ENCODE measurements at places on chromosomes 11 and 22.

DNA sequence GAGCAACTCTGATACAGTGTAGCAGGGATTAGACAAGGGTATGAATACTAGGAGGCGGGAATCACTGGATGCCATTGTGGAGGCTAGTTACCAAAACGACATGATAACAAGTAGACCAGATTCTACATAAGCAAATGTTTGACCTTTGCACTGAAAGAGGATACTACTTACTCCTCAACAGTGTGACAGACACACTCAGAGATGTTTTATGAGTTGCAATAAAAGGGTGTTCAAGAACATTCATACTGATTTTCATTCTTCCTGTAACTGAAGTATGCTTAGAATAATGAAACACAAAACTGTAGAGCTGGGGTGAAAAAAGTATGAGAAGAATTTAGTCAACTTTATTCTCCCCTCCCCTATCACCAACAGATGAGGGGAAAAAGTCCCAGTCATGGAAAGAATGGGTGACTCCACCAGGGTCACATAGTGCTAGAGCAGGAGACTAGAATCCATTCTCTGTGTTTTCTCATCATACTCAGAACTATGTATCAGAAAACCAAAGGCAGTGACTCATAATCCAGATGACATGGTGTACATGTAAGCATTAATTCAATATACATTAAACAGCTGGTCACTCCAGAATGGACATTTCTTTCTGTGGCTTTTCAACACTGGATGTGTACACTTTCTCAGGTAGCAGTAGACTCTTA, 32.8 kb downstream of the ARHGAP20 start:
- DNase-seq, result no peak

DNA sequence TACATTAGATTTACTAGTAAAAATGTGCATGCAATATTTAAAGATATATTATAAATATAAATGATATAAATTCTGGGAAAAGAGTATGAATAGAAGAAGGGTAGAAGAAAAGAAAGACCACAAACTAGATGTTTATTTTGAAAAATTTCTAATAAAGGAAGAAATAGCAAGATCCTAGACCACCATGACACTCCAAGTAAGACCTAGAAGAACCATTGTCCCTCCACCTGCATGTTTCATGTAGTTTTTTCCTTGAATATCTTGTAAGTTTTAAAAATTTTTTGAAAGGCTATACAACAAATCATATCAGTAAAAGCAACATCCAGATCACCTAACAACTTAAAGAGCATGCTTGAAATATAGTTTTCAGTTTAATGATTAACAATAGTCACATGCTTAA, 46.8 kb downstream of the ARHGAP32 start:
- no peak for DNase-seq

- DNase-seq, result no peak
Observed at GRCh38 chr11:116698080-116698479, 74.7 kb downstream of the BUD13 start.

- no peak for DNase-seq
Observed at GRCh38 chr11:74681686-74682651, 49.3 kb downstream of the CHRDL2 start.

DNA sequence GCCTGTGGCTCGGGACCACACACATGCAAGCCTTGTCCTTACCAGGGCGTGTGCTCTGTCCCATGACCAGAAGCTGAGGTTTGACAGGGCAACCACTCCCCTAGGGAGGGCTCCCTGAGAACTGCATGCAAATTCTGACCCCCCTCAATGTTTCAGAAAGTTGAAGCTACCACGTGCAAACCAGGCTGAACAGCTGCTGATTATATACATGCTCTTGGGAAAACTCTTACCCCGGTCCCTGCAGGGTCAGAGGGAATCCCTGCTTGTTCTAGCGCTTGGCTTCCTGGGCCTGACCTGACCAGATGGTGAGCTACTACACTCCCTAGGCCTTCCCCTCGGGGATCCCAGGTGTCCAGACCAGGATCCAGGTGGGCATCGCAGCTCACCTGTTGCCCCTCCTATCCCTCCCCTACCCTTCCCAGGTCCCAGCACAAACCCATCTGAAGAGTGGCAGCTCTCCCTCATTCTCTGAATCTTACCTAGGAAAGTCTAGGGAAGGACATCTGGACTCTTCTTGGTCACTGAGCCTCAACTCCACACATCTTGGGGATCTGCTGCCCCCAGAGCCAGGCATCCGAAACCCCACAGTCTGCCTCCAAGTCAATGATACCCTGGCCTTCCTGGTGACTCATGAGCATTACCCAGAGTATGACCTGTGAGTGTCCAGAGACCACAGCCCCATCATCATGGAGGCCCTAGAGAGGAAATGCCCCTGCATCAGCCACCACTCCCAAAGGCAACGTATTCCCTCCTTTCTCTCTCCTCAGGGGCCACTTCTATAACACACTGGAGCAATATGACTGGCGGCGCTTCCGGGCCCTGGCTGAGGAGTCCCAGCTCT, 61.5 kb downstream of the BTG4 start:
- DNase-seq, result no peak

DNA sequence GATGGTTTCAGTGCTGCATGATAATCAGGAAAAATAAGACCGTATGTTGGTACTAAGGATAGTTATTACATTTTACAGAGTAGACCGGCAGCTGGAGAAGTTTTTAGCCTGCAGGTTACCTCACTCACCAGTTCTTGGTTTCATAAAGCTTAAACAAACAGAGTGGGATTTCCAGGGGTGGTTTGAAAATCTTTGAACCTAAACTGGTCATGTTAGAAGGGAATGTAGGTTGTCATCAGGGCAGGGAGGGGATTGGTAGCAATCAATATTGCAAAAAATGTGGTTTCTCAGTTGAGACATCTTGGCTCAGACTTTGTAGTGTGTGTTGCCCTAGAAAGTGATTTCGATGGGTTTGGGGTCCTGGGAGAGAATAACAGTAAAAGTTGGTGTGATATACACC, 17.5 kb downstream of the EXT2 start:
- DNase-seq, result no peak

- no peak for DNase-seq
Observed at GRCh38 chr11:27081056-27081455, 40.4 kb downstream of the BBOX1 start.

GRCh38 chr22:28013611-28014010, 94.6 kb upstream of the PITPNB start:
- DNase-seq, result no peak

DNA sequence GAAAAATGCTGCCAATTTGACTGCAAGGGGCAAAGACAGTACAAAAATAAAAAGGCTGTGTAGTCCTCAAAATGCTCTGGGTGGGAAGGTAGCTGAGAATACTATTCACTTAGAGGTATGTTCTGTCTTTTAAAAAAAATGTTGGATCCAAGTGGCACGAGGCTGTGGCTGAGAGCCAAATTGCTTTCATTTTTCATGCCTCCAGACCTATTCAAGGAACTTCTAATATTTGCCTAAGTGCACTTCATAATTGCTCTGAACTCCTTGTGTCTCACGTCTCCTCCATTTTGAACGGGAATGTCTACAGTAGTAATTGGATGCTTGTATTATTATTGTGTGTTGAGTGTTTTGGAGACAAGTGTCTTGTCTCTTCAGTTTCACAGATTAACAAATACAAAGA, 19.1 kb upstream of the SLC22A25 start:
- DNase-seq, result no peak

All from CD4-positive, alpha-beta T cell treated with Interleukin-17A for 4 hours (primary cell).